ENCODE measurements at places on chromosomes 5 and 9.

DNA sequence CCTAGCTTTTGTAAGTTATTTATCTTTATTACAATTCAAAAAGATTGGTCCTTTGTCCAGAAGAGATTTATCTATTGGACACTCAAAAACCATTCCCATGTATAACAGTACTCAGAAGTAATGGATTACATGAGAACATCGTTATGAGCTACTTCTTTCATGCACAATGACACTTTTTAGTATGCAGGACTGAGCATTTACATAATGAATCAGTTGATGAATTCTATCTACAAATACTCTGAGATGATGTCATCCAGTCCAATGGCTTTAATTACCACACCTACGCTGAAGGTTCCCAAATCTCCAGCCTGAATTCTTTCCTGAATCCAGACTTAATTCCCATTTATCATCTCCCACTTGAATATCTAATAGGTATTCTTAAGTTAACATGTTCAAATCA, 75.3 kb downstream of the PTBP3 start:
- DNase-seq: no peak

- peak; percentile 33 for DNase-seq
These were observed 276.2 kb upstream of the POU5F2 start for GRCh38 chr5:94017579-94017978.

DNA sequence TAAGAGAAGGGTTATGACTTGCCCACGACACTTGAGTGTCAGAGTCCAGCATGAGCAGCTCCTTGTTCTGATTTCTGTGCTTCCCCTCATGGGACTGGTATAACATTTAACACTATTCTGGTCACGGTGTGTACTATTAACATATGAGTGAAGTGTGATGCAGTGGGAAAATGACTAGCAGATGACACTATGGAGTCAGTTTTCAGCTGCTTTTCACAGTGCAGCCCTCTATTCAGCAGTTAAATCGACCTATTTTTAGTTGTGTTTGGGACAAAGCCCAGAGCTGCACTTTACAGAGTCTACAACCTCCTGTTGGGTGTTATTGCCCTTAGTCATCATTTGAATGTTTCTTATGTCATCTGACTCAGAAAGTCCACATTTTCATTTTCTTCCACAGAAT, 59.1 kb downstream of the CHSY3 start:
- peak; percentile 66 for DNase-seq

GRCh38 chr5:89930591-89931392, 478.8 kb downstream of the CETN3 start:
- peak; percentile 60 for DNase-seq

- DNase-seq: no peak
These were observed 60.9 kb downstream of the ANKRD55 start for GRCh38 chr5:56172241-56172640.

DNA sequence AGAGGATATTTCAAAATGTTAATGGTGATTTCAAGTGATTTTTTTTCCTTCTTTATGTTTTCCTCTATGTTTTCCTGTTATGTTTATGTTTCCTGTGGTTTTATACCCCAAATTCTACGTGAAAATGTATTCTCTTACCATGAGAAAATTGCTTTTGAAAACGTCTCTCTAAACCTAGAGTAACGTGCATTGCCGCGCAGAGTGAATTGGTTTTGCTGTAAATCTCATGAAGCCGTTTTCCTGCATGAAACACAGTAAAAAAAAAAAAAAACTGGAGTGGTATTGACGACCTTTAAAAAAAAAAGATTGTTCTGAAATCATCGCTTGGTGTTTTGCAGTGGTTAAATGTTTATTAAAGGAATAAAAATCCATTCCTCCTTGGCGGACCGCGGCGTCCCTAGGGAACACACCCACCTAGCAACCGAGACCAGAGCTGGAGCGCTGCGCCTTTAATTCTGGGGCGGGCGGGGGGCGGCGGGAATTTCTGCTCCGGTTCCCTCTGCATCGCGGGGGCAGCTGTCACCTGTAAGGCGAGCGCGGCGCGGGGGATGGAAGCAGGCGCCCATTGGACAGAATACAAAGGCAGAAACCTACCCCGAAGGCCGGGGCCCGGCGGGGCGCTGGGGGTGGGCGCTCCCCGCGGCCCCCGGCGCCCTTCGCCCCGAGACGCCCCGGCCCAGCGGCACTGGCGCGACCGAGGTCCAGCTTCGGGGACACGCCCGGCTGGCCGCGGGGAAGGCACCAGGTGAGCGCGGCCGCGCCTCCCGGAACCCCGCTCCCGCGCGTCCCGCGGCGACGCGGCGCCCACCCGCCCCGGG, at the start of gene SOWAHA:
SOWAHA (plus strand) TSS at position 522 of the 818 bp plus-strand sequence. CDS start 320 bp downstream, outside the sequence.
- no peak for DNase-seq

GRCh38 chr5:77645158-77645994, 6.9 kb upstream of the OTP start:
- DNase-seq: no peak

GRCh38 chr5:3282841-3283240, 312.8 kb upstream of the IRX1 start:
- no peak for DNase-seq

- DNase-seq: no peak
These were observed 10.8 kb upstream of the IFNA2 start for GRCh38 chr9:21395778-21396717.

- no peak for DNase-seq
These were observed 391.5 kb upstream of the SMC2 start for GRCh38 chr9:103702572-103702971.

DNA sequence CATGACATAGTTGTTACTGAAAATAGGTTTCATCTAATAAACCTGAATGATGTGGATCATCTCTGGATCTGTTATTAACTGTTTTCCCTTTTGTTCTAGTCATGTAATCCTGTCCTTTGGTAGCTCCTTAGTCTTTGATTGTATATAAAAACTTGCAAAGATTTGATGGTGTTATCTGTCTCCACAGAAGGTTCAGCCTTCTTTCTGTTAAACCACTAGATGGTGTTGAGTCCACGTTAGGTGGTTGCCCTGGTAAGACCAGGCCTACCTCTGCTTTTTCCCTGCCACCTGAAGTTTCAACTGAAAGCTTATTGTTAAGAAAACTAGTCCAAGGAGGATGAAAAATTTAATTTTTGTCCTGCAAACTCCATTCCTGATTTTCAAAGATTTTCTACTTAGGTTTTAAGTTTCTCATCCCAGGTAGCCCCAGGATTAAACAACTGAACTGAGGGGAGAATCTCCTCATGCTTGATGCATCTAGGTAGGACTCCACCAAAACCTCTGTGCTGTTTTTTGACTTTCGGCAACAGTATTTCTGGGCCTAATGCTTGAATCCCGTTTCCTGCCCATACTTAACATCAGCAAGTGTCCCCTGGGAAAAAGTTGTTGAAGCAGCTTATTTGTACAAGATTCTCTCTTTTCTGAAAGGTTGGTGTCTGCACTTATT, 68.5 kb downstream of the RICTOR start:
- peak; percentile 5 for DNase-seq

- no peak for DNase-seq
These were observed 6.9 kb downstream of the C7 start for GRCh38 chr5:40916226-40916625.

DNA sequence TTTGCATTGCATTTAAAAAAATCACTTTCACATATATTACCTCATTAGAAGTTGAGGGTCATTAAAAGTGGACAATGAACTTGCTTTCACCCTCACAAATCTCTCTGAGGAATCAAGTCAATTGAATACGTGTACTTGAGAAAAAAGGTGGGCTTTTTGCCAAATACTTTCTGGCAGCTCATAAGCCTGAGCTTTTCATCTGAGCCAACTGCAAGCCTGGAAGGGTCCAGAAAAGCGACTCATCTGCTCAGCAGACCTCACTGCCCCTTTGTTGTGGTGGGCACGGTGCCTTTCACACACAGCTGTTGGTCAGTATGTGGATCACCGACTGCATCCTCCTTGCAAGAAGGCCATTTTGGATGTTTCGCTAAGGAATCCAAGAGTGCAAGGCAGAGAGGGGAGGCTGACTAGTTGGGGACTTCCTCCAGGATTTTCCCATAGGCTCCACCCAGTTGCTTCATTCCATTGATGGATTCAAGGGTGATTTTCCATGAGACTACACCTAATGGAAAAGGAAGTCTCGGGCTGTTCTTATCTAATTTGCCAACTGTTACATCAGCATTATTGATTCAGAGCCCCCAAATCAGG, 564.7 kb downstream of the PDE4D start:
- peak; percentile 25 for DNase-seq

DNA sequence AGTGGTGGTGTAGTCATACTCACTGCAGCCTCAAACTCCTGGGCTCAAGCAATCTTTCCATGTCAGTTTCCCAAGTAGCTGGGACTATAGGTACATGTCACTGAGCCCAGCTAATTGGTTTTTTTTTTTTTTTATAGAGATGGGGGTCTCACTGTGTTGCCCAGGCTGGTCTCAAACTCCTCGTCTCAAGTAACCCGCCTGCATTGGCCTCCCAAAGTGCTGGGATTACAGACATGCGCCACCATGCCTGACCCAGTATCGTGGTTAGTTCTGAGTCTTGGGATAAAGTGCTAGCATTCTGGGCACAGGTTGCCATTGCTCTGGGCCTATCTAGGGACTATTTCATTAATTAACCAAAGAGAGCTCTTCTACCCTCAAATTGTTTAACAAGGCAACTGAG, 108.3 kb downstream of the PLPP1 start:
- no peak for DNase-seq

DNA sequence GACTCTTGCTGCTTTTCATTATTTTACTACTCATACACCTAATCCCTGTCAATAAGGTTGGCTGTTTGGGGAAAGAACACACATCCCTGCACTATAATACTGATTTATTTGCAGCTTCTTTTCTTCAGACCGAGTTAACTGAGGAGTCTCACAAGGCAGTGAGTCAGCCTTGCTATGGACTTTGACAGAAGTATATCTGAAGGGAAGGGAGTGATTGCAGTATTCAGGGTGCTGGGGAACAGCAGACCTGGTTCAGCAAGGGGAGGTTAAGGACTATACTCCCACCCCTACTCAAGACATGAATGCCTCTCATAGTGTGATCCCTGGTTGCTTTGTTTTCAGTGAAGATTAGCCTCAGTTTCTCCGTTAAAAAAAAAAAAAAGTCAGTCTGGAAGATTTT, 99.8 kb downstream of the TLE4 start:
- peak; percentile 25 for DNase-seq

- peak; percentile 8 for DNase-seq
These were observed 340.9 kb upstream of the KIF2A start for GRCh38 chr5:61965069-61965468.

DNA sequence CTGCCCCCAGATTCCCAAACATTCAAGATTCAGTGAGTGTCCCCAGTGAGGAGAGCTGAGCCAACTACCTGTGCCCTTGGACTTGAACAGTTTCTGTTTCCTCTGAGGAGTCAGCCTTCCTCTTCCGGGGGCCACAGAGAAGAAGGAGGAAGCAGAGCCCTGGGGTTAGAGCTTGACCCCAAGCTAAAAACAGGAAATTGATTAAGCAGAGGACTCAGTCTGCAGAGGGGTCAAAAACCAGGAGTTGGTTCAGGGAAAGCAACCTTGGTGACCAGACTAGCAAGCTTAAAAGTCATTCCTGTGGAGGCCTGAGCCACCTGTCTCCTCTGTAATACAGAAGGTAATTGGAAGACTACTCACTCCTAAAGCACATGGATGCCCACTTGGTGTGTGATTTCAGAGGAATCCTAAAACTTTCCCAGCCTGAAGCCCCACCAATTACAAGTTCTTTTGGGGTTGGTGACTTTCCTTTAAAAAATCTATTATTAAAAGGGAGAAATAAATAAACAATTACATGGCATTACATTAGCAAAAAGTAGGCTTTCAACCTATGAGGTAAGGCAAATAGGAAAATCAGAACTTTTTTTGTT, 64.2 kb upstream of the SELENOP start:
- DNase-seq: no peak

- DNase-seq: peak; percentile 26
These were observed 567.2 kb downstream of the PTPRD start for GRCh38 chr9:10045598-10045997.

DNA sequence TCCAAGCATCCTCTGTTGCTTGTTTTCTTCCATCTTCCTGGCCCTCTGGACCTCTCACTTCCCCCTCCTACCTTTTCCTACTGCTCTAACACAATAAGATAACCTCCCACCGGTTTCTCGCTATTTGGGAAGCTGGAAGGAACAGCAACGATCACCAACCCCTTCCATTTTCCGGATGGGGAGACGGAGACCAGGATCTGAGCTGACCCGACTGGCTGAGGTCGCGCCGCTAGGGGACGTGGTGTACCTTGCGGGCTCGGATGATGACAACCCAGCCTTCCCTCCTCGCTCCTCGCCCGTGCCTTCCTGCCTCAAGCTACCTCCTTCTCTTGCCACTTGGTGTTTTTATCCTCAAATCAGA, 1.9 kb downstream of the LPAR1 start:
- peak; percentile 48 for DNase-seq

DNA sequence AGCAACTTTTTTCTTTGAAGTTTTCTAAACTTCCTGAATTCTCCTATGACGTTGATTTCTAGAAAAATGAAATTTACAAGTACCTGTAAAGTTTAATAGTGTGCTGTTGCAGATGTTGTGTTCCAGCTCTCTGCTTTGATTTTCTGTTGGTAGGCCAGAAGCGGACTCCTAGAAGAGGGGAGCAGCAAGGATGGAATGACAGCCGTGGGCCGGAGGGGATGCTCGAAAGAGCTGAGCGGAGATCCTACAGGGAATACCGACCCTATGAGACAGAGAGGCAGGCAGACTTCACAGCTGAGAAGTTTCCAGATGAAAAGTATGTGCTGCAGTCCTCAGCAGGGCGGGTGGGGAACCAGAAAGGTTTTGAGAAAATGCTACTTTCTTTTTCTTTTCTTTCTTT, 8.3 kb downstream of the HABP4 start:
- DNase-seq: no peak

GRCh38 chr9:128245421-128246151, 30.2 kb downstream of the GOLGA2 start:
- no peak for DNase-seq

GRCh38 chr5:169291877-169292276, 9.1 kb downstream of the SLIT3 start:
- no peak for DNase-seq

DNA sequence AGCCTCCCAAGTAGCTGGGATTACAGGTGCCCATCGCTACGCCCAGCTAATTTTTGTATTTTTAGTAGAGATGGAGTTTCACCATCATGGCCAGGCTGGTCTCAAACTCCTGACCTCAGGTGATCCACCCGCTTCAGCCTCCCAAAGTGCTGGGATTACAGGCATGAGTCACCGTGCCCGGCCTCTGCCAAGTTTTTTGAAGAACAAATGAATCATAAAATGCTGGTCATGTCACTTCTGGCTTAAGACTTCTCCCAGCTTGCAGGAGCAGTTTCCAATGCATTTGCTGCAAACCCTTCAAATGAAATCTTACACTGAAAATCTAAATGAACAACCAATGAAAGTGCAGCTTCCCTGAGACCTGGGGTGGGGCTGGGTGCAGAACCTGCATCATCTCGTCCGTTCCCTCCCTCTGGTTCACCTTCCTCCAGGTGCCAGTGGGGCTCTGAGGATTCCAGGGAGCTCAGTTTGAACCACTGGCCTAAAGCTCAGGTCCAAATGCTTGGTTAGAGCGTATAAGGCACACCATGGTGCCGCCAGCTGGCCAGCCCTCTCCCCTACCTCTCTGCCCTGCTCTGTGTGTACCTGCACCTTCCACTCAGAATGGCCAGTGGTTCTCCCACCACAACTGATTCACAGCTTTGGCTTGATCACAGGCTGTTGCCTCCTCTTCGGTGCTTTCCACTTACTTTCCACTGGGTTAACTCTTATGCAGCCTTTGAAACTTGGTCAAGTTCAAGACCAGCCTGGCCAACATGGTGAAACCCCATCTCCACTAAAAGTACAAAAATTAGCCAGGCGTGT, 39.8 kb upstream of the FUBP3 start:
- peak; percentile 88 for DNase-seq

- DNase-seq: no peak
These were observed 131.1 kb downstream of the ADAMTSL1 start for GRCh38 chr9:18604767-18605730.
